ENCODE measurements at places on chromosomes 7 and 10. TPM values are rescaled to one million over a fixed set of nuclear protein-coding genes. Genes with fewer than 3 reads are reported as not detected.

The CPA2 gene
- total RNA-seq = not detected

The NPSR1 gene
- total RNA-seq = not detected

The LRIT1 gene
- total RNA-seq = not detected

The TMEM236 gene
- total RNA-seq = 1.8 TPM

The CDHR3 gene
- total RNA-seq = 8.0 TPM

- no peak for DNase-seq
These were observed 826.5 kb downstream of the TNS3 start for GRCh38 chr7:46755120-46756034.

DNA sequence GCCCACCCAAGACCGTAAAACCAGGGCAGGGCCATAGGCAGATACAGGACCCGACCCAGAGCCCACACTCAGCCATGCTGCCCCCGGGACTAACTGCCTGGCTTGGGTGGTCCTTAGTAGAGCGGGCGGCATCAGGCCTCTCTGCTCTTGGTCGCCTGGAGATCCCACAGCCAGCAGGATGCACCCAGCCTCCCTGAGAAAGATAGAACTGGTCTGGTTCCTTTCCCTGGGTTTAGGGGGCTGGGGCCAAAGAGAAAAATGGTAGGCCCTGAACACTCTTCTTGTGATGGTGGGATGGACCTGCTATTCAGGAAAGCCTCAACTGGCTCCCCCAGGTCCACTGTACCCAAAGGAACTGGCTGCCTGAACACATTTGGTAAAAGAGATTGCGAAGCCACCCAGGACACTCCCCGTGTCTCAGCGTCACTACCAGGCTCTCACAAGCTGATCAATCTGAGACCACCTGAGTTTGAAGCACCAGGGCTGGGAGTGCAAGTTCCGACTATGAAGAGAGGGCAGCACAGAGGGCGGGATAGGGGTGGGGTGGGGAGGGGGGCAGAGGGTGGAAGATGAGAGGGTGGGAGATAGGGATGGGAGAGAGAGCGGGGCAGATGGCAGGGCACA lies 591.5 kb downstream of the DNAJB6 start:
- no peak for DNase-seq

- DNase-seq = no peak
These were observed 22.8 kb downstream of the LRRC17 start for GRCh38 chr7:102935450-102936115.

- DNase-seq = no peak
These were observed 260.8 kb downstream of the SKAP2 start for GRCh38 chr7:26603631-26604030.

DNA sequence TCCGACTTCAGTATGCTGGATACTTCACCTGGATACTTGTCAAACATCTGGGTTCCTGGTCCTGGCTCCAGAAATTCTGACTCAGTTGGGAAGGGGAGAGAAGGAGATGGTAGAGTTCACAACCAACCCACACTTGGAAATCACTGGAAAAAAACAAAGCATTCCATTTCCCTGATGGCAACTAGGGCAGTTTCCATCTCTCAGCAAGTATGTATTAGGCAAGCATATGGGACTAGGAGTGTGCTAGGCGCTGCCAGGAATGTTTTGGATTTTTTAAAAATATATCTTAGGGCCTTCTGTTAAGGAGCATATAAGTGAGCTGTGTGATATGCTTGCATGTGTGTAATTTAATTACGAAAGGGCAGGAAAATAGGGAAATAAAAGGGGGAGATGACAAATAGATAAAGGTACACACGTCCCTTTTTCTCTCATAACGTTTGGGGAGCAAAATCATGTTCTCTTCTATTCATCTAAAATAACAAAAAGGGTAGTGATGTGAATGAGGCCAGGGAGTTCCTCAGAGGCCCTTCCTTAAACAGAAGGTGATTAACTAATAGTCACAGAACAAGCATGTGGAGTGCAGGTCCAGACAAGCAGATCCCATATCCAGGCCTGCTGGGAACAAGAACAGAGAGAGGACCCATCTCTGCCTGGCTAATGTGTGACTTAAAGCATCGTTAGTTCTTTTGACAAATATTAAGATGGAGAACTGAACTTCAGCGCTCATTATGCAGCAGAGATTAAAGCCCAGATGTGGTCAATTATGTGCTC lies 64.5 kb upstream of the NFE2L3 start:
- no peak for DNase-seq

DNA sequence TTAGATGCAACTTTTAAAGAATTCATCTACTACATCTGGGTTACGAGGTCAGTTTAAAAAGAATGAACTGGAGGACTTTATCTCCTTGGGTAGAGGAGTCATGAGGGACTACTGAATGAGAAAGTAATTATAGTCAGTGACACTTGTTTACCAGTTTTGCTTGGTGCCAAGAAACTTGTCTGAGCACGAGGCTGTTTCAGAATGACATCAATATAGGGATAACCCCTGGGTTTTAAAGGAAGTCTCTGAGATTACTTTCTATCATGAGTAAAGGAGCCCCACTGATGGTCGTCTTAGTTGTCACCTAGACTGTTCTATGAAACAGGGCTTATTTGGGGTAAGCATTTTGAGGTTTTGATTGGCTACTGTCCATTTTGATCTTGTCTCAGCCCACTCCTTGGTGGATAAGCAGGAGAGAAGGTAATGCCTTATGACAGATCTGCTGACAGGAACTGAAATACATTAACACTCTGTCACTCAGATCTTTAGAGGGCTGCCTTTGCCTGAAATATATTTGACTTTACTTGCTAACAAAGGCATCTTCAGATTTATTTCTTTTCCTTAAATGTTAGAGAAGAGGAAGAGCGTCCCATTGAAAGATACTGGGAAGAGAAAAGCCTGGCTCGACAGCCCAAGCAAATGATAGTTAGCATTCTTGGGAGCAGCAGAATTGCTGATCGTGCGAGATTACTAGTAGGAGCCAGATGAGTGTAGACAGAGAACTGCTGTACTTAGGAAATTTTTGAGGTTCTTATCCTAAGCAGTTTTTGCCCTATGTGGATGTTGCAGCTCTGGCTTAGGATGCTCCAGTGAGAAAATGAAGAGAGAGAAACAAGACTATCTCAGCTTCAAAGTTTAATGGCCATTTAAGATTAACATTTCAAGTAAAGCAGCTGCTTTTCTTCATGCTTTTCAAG lies 299.2 kb upstream of the LRGUK start:
- DNase-seq = no peak

DNA sequence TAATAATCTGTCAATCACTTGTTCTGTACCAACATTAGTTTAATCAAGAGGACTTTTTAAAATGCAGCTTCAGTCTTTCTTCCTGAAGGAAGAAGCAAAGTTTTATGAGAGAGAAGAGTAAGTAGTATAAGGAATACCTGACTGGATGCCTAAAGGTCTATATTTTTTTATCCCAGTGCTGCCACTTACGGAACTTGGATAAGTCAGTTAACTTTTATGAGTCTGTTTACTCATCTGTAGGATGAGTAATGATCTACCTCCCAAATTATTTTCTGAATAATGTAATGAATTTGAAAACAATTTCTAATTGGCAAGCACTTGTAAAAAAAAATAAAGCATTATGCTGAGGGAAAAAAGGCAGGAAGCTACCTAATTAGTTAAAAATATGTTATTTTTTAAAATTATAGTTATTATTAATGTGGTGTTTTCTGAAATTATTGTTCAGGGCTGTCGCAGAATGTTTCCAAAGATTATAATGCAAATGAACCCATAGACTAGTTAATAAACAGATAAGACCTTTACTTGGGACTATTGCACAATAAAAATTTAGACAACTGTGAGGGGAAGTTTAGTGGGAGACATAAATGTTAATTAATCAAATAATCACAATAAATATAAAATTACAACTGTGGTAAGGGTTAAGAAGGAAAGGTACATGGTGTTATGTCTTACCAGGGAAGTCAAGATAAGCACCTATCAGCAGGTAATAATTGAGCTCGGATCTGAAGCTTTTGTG lies 24.6 kb downstream of the SLK start:
- no peak for DNase-seq

DNA sequence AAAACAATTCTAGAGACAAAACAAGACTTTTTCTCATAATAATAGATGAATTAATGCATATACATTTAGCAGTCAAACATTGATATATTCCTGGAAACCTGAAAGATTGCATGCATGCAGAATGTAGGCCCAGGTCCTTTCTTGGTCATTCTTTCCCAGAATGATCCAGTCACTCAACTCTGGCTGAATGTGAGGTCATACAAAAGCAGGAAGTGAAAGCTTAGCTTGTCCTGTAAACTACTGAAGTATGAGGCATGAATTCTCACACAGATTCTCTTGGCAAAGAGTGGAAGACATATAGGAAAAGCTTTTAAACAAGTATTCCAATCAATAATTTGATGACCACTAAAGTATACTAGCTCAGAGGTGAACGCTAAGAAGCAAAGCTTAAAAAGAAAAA lies 253.9 kb downstream of the PPP1R3A start:
- no peak for DNase-seq

- no peak for DNase-seq
These were observed 8.3 kb downstream of the NEBL start for GRCh38 chr10:20888620-20889330.

- DNase-seq = no peak
These were observed 56.2 kb downstream of the GLRX3 start for GRCh38 chr10:130192276-130192848.

Measured in tibial nerve (tissue), 4 donors.